ENCODE measurements at places on chromosomes 6 and 20. TPM values are rescaled to one million over a fixed set of nuclear protein-coding genes. Genes with fewer than 3 reads are reported as not detected.

Gene C20orf144
- 0.31 TPM for total RNA-seq

- no peak for DNase-seq
These were observed 72.4 kb downstream of the ADGRG6 start for GRCh38 chr6:142374091-142374770.

DNA sequence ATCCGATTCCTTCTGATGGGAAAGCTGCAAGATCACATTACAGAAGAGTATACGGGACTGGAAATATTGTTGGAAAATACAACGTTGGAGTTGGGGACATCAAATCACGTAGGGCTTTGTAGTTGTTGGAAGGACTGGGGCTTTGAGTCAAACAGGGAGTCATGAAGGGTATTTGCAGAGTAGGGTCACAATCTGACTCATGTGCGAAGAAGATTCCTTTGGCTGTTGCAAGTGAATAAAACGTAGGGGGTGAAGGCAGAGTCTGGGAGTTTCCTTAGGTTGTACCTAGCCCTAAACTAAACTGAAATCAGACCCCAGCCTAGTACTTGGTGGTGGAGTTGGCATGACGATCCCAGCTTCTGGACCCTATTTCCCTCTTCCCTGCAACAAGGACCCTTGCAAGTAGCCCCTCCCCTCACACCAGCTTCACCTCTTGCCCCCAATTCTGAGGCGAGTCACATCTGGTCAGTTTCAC, 32.3 kb downstream of the SNX5 start:
- no peak for DNase-seq

Gene TMEM151B
- total RNA-seq = 0.07 TPM

Gene SRF
- total RNA-seq = 23.1 TPM

Gene HSPA1L
- 0.15 TPM for total RNA-seq

- no peak for DNase-seq
These were observed 8.4 kb downstream of the KHDC1L start for GRCh38 chr6:73216859-73217258.

DNA sequence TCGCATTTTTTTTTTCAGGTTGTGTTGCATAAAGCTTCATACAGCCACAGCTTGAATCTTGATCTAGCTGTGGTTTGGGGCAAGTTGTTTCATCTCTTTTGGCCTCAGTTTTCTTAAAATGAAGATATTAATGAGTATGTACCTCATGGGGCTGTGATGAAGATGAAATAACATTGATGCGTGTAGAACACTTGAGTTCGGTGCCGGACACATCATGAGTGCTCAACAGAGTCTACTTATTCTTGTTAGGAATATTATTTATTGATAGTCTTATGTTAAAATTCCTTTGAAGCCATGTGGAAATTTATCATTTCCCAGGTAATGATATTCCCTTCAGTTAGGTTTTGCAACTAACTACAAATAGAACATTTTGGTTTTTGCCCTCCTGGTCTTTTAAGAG, 3.4 kb downstream of the PAQR8 start:
- DNase-seq = no peak

GRCh38 chr6:15734118-15734897, 71.5 kb upstream of the DTNBP1 start:
- DNase-seq = no peak

GRCh38 chr6:23213193-23213592, 643.8 kb downstream of the HDGFL1 start:
- DNase-seq = no peak

- DNase-seq = no peak
These were observed 24.7 kb downstream of the MOCS3 start for GRCh38 chr20:50983321-50983720.

- DNase-seq = no peak
These were observed 225 bp downstream of the MAP3K5 start for GRCh38 chr6:136792095-136792409.

DNA sequence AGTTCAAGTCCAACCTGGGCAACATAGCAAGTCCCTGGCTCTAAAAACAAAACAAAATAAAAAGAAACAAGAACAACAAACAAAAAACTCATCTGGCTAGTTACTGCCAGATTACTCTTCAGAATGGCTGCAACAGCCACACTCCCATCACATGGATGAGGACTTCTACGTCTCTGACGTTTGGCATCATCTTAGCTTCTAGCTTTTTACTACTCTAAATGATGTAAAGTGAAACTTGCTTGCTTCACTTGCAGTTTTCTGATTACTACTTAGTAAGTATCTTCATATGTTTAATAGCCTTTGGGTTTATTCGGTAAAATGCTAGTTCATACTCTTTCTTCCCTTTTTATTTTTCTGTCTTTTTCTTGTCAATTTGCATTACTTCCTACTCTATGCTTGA, 161.1 kb upstream of the CARMIL1 start:
- DNase-seq = no peak

DNA sequence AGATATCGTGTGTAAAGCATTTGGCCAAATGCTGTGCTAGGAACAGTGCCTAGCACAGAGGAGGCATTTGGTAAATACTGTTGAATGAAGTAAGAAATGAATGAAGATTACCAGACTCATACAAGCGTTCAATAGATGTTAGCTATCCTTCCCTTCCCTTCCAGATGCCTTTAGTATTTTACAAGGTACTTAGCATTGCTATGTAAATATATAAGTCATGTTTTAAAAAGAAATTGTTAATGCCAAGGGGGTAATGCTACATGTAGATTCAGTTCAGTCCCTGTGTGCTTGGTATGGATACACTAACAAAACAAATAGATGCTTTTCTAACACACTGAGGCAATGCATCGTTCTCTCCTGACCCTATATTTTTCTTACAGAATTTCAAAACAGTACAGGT, 407.2 kb downstream of the ADGRB3 start:
- no peak for DNase-seq

- DNase-seq = no peak
These were observed 7.1 kb downstream of the IRF4 start for GRCh38 chr6:398558-399078.

Gene IYD
- not detected for total RNA-seq

Gene EYA2
- total RNA-seq = not detected

Gene LINC00237
- total RNA-seq = not detected

DNA sequence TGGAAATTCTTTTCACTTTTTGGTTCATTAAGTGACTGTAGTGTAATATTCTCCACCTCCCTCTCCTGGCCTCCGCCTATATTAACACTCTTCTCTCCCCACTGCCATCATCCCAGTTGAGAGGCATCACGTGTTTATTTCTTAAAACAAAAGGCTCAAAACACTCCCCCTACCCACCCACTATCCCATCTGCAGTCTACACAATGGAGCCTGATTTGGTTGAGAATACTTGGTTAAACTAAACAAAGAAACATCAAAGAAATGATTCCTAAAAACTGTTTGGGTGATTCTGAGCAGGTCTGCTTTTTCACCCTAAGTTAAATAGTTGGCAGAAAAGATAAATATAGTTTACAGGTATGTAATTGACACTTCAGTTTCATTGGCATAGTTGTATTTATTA, 5.9 kb downstream of the TFAP2B start:
- DNase-seq = no peak

Gene PERP
- total RNA-seq = not detected

DNA sequence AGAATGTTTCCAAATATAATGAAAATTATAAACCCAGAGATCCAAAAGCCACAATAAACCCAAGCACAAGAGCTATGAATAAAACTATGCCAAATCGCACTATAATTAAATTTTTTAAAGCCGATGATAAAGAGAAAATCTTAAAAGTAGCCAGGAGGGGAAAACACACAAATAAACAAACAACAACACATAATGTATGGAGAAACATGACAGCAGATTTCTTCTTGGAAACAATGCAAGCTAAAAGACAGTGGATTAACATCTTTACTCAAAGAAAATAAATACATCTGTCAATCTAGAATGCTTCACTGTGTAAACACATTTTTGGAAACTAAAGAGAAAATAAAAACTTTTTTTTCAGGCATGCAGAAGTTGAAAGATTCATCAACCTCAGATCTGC, 80.3 kb upstream of the RNF24 start:
- DNase-seq = no peak

- DNase-seq = no peak
These were observed 31.4 kb upstream of the BACH2 start for GRCh38 chr6:90328004-90328403.

DNA sequence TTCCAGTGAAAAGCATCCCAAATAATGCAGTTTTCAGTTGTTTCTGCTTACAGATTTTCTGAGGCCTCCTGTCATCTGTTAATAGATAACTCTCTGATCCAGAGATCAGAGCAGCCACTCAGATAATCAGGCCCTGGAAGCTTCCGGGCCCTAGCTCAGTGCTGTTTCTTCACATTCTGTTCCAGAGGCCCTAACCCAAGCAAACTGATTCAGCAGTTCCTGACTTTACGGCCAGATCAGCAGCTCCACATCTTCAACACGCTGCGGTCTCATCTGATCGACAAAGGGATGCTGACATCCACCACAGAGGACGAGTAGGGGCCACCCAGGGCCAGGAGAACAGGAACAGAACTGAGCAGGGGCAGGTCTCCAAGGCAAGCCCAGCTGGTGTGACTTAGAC, 63.1 kb downstream of the CDS2 start:
- DNase-seq = no peak

Gene C6orf58
- total RNA-seq = not detected

Gene EBF4
- total RNA-seq = 2.6 TPM

- no peak for DNase-seq
These were observed 195.9 kb downstream of the TENT5A start for GRCh38 chr6:81556551-81556950.

Gene SCUBE3
- total RNA-seq = not detected

GRCh38 chr6:52576392-52577021, 353 bp downstream of the TRAM2 start:
- peak; percentile 88 for DNase-seq

- no peak for DNase-seq
These were observed 21.5 kb downstream of the VNN2 start for GRCh38 chr6:132736239-132736638.

GRCh38 chr20:25579081-25579770, 6.1 kb downstream of the NINL start:
- no peak for DNase-seq

DNA sequence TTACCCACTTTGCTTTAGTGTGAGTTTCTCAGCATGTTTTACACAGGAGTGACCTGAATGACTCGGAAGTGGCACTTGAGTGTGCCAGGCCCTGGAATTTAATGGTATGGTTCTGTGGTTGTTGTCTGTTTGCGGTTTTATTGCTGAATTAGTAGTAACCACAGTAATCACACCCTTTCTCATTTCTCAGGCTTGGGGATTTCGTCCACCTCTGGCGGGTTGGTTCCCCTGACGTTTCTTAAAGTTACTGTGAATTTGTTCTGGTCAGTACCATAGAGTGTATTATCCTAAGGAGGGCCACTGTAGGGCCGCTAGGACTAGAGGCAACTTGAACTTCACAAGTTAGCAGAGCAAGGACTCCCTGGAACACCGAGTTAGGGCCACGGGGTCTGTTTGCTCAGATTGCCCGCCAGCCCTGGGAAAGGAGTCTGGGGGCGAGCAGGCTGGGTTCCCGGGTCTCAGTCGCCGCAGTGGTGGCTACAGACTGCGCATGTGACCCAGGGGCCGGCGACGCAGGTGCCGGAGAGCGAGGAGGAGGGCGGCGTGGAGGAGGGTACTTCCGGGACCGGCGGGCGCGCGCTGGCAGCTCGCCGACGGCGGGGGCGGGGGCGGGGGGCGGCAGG, 546 bp upstream of the KLHL32 start:
- no peak for DNase-seq

DNA sequence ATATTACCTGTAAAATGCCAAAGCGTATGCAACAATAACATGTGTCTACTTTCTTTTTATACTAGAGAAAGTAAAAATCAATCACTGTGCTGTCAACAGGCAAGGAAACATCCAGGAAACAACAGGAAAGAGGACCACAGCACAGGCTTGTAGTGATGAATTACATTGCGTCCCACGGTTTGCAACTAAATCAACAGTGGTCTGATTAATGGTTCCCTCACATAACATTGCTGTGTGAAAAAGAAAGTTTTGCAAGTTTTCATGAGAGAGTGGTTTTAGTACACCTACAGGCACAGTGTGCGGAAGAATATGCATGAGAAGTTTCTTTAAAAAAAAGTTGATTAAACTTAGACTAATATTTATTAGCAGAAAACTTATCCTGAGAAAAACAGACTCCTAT, 329.5 kb upstream of the HSF2 start:
- no peak for DNase-seq

DNA sequence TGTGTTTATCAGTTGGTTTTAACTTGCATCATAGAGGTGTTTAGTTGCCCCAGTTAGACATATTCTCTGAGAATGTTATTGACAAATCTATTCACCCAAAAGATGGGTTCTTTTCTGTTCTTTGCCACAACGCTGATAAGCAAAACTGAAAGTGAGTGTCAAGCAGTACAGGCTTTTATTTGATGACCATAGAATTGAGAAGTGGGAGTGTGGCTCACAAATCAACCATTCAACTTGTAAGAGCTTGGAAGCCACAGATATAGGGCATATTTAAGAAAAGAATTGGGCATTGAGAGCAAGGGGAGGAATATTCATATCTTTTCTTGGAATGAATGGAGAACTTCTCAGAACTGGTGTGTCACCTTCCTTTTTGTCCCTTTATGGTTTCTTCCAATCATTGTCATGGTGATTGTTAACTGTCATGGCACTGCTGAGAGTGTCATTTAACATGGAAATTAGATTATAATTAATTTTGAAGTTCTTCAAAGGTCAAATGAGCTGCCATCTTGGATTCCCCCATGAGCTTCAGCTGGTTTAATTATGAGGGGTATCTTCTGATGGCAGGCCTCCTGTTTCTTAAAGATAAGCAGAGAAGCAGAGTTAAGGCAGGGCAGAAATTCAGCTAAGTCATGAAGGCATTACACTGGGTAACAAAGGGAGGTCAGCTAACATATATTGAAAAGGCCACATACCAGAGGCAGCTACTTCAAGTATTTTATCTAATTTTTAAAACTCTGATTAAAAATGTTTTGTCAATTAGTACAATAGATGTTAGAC, 254.0 kb upstream of the HTR1E start:
- no peak for DNase-seq

GRCh38 chr6:55604021-55604420, 25.0 kb upstream of the HMGCLL1 start:
- DNase-seq = no peak

Gene TTLL9
- total RNA-seq = not detected

Gene PRPH2
- total RNA-seq = not detected

- DNase-seq = no peak
These were observed 4.4 kb upstream of the OLIG3 start for GRCh38 chr6:137498481-137499190.

- no peak for DNase-seq
These were observed 95.6 kb downstream of the JARID2 start for GRCh38 chr6:15341311-15342001.

Gene GJA10
- total RNA-seq = not detected
